ENCODE measurements at places on chromosomes 3 and 15. TPM values are rescaled to one million over a fixed set of nuclear protein-coding genes. Genes with fewer than 3 reads are reported as not detected.
A peak's percentile ranks its signal among the peaks of the same experiment; 100 is the strongest.

DNA sequence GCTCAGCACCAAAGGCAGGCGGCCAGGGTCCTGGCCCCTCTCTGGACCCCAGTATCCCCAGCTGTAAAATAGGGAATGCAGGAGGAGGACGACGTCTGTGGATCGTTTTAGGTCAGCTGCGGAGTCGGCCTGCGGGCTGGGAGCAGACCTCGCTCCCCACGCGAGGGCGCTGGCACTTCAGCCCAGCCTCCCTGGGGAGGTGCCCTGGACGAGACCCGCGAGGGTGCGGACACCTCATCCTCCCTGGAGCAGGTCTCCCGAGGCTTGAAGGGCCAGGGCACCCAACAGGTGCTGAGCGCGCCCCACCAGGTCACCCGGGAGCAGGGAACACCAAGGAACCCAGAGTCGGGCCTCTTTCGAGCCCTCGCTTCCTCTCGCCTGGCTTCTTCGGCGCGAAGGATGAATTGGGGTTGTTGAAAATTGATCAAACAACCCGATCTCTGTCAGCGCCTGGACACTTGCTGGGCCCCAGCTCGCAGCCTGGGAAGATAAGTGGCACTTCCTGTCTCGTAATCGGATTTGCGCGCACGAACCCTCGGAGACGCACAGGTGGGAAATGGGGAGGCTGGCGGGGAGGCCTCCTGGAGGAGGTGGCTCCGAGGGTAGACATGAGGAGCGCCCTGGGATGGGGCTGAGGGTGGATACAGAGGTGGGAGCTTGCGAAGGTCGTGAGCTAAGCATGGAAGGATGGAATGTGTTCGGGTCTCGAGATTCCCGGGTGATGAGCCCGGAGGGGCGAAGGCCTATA, 588 bp upstream of the VIPR1 start:
- H3K36me3 ChIP-seq: no peaks in the 10 kb centered on the region
- peak overlapping the region; percentile 79 for H3K27ac ChIP-seq
- H3K4me3 ChIP-seq: peak overlapping the region; percentile 70

- peak overlapping the region; percentile 91 for H3K4me3 ChIP-seq
- H3K27ac ChIP-seq: peak overlapping the region; percentile 86
- peaks cover 8% of the 10 kb centered on the region for H3K4me1 ChIP-seq
- DNase-seq: no peak
- H3K27me3 ChIP-seq: no peaks in the 10 kb centered on the region
- H3K36me3 ChIP-seq: no peaks in the 10 kb centered on the region
Measured at GRCh38 chr15:74460298-74460697, 662 bp downstream of the UBL7 start.

GRCh38 chr15:63668601-63669000, 71.4 kb downstream of the FBXL22 start:
- peaks cover 25% of the 10 kb centered on the region for H3K4me1 ChIP-seq
- H3K27ac ChIP-seq: peak overlapping the region; percentile 52
- peak overlapping the region; percentile 36 for H3K4me3 ChIP-seq
- peak; percentile 50 for DNase-seq
- H3K36me3 ChIP-seq: no peaks in the 10 kb centered on the region
- H3K27me3 ChIP-seq: no peaks in the 10 kb centered on the region

GRCh38 chr3:32499585-32499984, 3.1 kb downstream of the CMTM6 start:
- no peak overlapping the region for H3K27ac ChIP-seq
- no peak overlapping the region for H3K4me3 ChIP-seq
- H3K27me3 ChIP-seq: no peaks in the 10 kb centered on the region
- H3K36me3 ChIP-seq: peaks cover 6% of the 10 kb centered on the region
- peaks cover 6% of the 10 kb centered on the region for H3K4me1 ChIP-seq
- DNase-seq: no peak

- H3K36me3 ChIP-seq: no peaks in the 10 kb centered on the region
- H3K4me1 ChIP-seq: no peaks in the 10 kb centered on the region
- no peak overlapping the region for H3K27ac ChIP-seq
- DNase-seq: no peak
- no peaks in the 10 kb centered on the region for H3K27me3 ChIP-seq
Measured at GRCh38 chr3:11514191-11514821, 129.4 kb downstream of the VGLL4 start.

- no peaks in the 10 kb centered on the region for H3K27me3 ChIP-seq
- DNase-seq: no peak
- H3K27ac ChIP-seq: no peak overlapping the region
- H3K4me3 ChIP-seq: no peak overlapping the region
- no peaks in the 10 kb centered on the region for H3K4me1 ChIP-seq
- H3K36me3 ChIP-seq: no peaks in the 10 kb centered on the region
Measured at GRCh38 chr3:171503817-171504216, 43.6 kb upstream of the TNIK start.

GRCh38 chr3:49454458-49454857, 15.6 kb upstream of the DAG1 start:
- no peaks in the 10 kb centered on the region for H3K27me3 ChIP-seq
- DNase-seq: no peak
- no peak overlapping the region for H3K27ac ChIP-seq
- no peak overlapping the region for H3K4me3 ChIP-seq

GRCh38 chr15:37099319-37100108, 835 bp downstream of the MEIS2 start:
- peaks cover 20% of the 10 kb centered on the region for H3K27me3 ChIP-seq
- no peak for DNase-seq
- H3K4me1 ChIP-seq: peaks cover 5% of the 10 kb centered on the region
- no peaks in the 10 kb centered on the region for H3K36me3 ChIP-seq

GRCh38 chr15:91336687-91337086, 236.6 kb downstream of the SV2B start:
- H3K27ac ChIP-seq: no peak overlapping the region
- no peaks in the 10 kb centered on the region for H3K36me3 ChIP-seq
- DNase-seq: peak; percentile 32
- H3K4me3 ChIP-seq: peak overlapping the region; percentile 1

DNA sequence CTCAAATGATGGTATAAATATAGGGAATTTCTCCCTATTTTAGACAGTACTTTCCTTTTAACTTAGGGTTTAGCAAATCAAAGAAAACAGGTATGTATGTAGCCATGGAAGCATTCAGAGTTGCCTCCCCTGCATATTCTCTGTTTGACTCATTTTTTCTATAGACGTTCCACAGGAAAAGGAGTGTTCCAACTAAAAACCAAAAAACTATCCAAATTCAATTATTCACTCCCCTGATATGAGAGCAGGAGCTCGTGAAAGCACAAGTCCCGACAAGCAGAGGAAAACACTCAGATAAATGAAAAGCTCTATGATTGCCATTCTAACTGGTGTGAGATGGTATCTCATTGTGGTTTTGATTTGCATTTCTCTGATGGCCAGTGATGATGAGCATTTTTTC, 119.5 kb downstream of the FRMD5 start:
- no peaks in the 10 kb centered on the region for H3K36me3 ChIP-seq
- H3K4me3 ChIP-seq: no peak overlapping the region
- no peak overlapping the region for H3K27ac ChIP-seq
- no peaks in the 10 kb centered on the region for H3K4me1 ChIP-seq
- no peak for DNase-seq

- H3K4me1 ChIP-seq: peaks cover 36% of the 10 kb centered on the region
- H3K27me3 ChIP-seq: no peaks in the 10 kb centered on the region
- peak overlapping the region; percentile 98 for H3K27ac ChIP-seq
- no peak for DNase-seq
- peak overlapping the region; percentile 54 for H3K4me3 ChIP-seq
Measured at GRCh38 chr15:31326875-31327668, 437 bp downstream of the KLF13 start.

- H3K27me3 ChIP-seq: no peaks in the 10 kb centered on the region
- peak overlapping the region; percentile 25 for H3K27ac ChIP-seq
- DNase-seq: peak; percentile 77
- H3K4me3 ChIP-seq: no peak overlapping the region
- H3K36me3 ChIP-seq: no peaks in the 10 kb centered on the region
Measured at GRCh38 chr3:52983336-52983807, 62.5 kb downstream of the SFMBT1 start.

- H3K4me3 ChIP-seq: no peak overlapping the region
- H3K27me3 ChIP-seq: no peaks in the 10 kb centered on the region
- H3K36me3 ChIP-seq: no peaks in the 10 kb centered on the region
- no peak overlapping the region for H3K27ac ChIP-seq
- H3K4me1 ChIP-seq: no peaks in the 10 kb centered on the region
Measured at GRCh38 chr3:121295979-121296378, 249.8 kb downstream of the POLQ start.

DNA sequence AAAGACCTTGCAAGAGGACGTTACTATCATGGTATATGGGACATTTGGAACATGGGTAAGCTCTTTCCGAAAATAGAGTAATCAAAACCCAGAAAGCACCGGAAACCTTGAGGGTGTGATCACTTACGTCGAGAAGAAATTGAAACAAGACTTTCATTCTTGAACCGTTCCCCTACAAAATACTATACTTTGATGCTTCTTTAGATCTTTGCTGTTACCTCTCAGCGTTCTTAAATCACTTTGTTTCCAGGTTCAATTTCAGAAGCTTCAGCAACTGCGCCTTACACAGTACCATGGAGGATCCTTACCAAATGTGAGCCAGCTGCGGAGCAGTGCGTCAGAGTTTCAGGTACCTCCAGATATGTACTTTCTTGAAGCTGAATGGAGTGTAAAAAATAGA, 10.1 kb downstream of the CRTC3 start:
- H3K4me1 ChIP-seq: peaks cover 67% of the 10 kb centered on the region
- no peaks in the 10 kb centered on the region for H3K36me3 ChIP-seq
- H3K4me3 ChIP-seq: peak overlapping the region; percentile 7
- H3K27ac ChIP-seq: peak overlapping the region; percentile 83
- no peaks in the 10 kb centered on the region for H3K27me3 ChIP-seq

DNA sequence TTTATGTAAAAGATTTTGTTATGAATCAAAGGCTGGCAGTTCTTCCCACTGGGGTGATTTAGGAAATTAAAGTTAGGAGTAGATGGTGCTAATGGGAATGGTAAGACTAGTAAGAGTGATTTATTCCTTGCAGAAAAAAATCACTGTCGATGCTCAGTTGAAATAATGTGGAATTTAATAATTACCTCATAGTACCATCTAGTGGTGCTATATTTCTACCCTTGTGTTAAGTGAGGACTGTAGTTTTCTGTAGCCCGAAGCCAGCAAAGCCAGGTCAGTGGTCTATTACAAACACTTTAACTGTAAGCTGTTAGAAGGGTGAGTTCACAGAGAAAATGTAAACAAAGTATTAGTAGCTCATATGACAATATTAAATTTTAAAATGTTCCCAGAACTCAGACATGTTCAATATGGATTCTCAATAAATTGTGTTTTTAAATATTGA, 39.5 kb upstream of the GOLGA8J start:
- H3K27me3 ChIP-seq: no peaks in the 10 kb centered on the region
- H3K27ac ChIP-seq: no peak overlapping the region
- no peaks in the 10 kb centered on the region for H3K36me3 ChIP-seq
- no peaks in the 10 kb centered on the region for H3K4me1 ChIP-seq
- H3K4me3 ChIP-seq: no peak overlapping the region

GRCh38 chr15:90058308-90058707, 44.0 kb downstream of the IDH2 start:
- peaks cover 15% of the 10 kb centered on the region for H3K4me1 ChIP-seq
- H3K4me3 ChIP-seq: no peak overlapping the region
- no peak for DNase-seq

GRCh38 chr3:155673421-155673820, 71.5 kb downstream of the PLCH1 start:
- no peaks in the 10 kb centered on the region for H3K27me3 ChIP-seq
- H3K4me3 ChIP-seq: no peak overlapping the region
- H3K36me3 ChIP-seq: no peaks in the 10 kb centered on the region
- DNase-seq: no peak
- no peaks in the 10 kb centered on the region for H3K4me1 ChIP-seq
- H3K27ac ChIP-seq: no peak overlapping the region

DNA sequence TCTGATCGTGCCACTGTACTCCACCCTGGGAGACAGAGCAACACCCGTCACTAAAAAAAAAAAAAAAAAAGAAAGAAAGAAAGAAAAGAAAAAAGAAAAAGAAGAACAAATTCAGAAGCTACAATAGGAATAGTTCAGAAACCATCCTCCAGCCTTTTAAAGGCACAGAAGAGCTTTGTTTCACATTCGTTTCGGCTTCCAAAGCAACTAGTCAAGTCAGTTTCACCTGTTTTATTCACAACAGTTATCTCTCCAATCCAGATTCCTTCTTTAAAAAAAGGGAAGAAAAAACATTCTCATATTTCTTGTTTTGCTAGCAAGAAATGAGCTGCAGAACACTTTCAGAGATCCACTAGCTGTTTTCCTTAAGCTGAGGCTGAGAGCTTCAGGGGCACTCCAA, 767.7 kb upstream of the CFAP20DC start:
- no peaks in the 10 kb centered on the region for H3K4me1 ChIP-seq
- no peak overlapping the region for H3K4me3 ChIP-seq
- H3K27ac ChIP-seq: no peak overlapping the region

DNA sequence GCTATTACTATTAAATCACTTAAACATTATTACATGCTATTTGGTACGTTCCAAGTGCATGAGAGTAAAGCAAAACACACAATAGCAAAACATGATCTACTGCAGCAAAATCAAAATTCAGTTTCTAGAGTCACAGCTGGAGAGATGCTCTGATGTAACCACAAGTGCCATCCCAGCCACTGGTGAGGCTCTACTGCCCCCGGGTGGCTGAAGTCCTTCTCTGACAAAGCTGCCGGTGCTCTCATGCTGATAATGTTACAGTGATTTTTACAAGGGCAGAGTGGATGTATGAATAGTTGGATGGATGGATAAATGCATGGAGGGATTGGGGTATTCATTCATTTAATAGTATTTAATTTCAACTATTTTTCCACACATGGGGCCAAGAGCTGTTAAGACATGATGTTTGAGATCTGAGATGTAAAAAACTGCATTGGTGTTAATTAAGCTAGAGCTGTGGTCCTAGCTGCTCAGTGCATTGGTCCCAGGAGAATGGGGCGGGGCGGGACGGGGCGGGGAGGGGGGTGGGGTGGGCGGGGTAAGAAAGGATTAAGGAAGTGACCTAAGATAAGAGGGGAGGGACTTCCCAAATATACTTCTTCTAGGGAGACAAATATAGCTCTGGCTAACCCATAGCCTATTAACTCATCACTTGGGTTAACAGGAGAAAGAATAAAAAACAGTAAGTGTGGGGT, 5.3 kb upstream of the SPESP1 start:
- peak; percentile 50 for DNase-seq
- no peaks in the 10 kb centered on the region for H3K36me3 ChIP-seq
- no peak overlapping the region for H3K27ac ChIP-seq
- no peaks in the 10 kb centered on the region for H3K27me3 ChIP-seq
- no peaks in the 10 kb centered on the region for H3K4me1 ChIP-seq

DNA sequence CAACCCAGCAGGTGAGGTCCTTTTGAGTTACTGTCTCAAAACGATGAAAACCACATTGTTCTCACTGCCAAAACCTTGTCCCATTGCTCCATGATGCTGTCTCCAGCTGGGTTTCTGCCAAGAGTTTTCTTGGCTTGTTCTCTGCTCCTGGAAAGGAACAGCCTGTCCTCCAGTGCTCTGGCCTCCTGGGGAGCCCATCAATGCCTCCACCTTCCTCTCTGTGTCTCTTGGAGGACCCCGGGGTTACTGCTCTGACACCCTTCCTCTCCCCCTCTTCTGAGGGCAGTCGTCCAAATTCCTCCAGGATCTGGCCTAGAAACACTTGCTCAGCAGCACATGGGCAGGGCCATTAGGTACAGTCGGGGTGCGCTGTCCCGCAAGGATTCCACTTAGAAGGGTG, 63.9 kb upstream of the RGMA start:
- peaks cover 19% of the 10 kb centered on the region for H3K4me1 ChIP-seq
- H3K27ac ChIP-seq: no peak overlapping the region
- no peaks in the 10 kb centered on the region for H3K36me3 ChIP-seq

Gene TF
- total RNA-seq: 0.11 TPM

Gene LOXL1
- 0.49 TPM for total RNA-seq

Gene UROC1
- not detected for total RNA-seq

Gene CA12
- total RNA-seq: 0.02 TPM

Gene HRG
- total RNA-seq: not detected

Gene FSIP1
- 0.50 TPM for total RNA-seq

Gene DCBLD2
- total RNA-seq: 2.8 TPM

Data from naive thymus-derived CD4-positive, alpha-beta T cell (primary cell).